Esophagus mucosa (tissue), 1 donor: ENCODE measurements at places on chromosomes 2 and 18.

DNA sequence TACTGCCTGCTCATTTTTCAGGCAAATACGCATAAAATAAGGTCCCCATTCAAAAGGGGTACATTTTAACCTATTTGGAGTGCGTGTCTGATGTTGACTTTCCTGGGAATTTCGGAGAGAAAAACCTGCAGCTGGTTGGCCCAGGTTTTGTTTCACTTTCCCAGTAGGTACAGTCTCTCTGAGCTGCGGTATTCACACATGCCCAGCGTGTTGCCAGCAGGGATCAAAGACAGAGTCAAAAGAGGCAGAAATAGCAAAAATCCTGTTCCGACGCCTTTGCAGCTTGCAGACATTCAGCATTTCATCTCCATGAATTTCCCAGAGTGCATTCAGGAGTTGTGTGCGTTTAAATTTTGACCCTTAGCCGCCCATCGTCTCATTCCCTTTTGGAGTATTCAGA, 855.4 kb upstream of the CELF4 start:
- no peak for ATAC-seq

- no peak for ATAC-seq
Observed at GRCh38 chr2:218570850-218571249, 2.2 kb downstream of the CNOT9 start.

DNA sequence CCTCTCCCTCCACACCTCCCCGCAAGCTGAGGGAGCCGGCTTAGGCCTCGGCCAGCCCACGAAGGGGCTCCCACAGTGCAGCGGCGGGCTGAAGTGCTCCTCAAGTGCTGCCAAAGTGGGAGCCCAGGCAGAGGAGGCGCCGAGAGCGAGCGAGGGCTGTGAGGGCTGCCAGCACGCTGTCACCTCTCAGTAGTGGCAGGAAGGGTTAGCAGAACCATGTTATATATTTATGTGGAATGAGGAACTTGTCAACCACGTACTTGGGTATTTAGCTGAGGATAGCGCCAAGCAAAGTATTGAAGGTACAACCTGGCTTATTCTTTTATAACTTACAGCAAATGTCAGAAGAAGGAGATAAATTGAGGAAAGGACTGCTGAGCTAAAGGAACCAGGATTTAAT, 144.1 kb upstream of the MGAT5 start:
- no peak for ATAC-seq

GRCh38 chr18:48394176-48394575, 15.0 kb downstream of the ZBTB7C start:
- ATAC-seq = no peak

DNA sequence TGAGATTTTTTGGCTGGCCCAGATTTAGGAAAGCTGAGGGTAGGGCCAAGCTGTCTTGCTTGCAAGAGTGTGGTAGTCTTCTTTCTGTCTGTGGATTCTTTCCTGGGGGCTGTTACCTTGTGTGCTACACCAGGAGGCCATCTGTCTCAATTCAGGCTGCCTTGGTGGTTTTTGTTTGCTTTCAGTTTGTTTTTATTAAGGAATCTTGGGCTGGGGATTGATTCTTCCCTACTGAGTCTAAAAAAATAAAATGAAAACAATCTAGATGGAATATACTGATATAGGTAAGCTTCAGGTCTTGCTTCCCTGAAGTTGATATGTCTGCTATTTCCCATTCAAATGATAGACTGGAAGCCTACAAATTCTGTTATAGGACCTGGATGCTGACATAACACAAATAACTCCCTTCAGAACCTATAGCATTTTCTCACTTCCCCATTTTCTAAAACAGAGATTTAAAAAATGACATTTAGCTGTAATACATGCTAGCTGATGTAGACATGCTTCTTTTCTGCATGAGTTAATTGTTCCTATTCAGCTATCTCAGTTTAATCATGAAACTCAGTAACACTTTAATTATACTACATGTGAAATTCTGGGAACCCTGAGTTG, 5.3 kb downstream of the LHCGR start:
- no peak for ATAC-seq

- ATAC-seq = no peak
Observed at GRCh38 chr18:23640052-23640451, 22.7 kb downstream of the ANKRD29 start.

- ATAC-seq = peak; percentile 43
Observed at GRCh38 chr18:267380-267687, 513 bp downstream of the THOC1 start.

- ATAC-seq = no peak
Observed at GRCh38 chr18:59481436-59481835, 122.4 kb upstream of the LMAN1 start.

DNA sequence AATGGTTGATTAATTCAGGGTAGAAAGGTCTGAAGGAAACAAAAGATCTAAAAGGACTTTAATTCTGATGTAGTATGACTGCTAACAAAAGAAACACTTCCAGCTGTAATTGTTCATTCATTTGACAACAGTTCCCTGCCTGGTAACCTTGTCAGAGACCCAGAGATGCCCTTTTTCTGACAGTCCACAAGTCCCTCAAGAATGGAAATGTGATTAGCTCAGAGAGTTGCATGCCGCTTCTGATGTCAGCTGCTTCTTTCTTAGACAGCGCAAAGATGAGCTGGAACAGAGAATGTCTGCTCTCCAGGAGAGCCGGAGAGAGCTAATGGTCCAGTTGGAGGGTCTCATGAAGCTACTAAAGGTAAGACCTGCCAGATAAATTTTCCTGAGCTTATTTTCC, 153.6 kb downstream of the DTNA start:
- no peak for ATAC-seq

DNA sequence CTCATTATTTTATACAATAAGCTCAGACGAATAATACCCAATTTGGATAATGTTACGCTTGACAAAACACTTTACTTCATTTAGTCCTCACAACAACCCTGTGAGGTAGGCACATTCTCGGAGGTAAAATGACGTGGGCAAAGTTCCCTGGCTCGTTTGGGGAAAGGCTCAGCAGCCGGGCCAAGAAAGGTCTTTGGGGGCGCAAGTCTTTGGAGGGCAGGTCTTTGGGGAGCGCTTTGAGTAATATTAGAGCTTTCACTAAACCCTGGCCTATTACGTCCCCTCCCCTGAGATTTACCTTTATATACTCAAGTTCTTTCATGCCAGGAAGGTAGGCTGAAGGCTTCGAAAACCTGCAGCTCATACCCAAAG, 427 bp downstream of the RBKS start:
- ATAC-seq = peak; percentile 1

- no peak for ATAC-seq
Observed at GRCh38 chr2:218360453-218360852, 3.8 kb downstream of the CATIP start.

DNA sequence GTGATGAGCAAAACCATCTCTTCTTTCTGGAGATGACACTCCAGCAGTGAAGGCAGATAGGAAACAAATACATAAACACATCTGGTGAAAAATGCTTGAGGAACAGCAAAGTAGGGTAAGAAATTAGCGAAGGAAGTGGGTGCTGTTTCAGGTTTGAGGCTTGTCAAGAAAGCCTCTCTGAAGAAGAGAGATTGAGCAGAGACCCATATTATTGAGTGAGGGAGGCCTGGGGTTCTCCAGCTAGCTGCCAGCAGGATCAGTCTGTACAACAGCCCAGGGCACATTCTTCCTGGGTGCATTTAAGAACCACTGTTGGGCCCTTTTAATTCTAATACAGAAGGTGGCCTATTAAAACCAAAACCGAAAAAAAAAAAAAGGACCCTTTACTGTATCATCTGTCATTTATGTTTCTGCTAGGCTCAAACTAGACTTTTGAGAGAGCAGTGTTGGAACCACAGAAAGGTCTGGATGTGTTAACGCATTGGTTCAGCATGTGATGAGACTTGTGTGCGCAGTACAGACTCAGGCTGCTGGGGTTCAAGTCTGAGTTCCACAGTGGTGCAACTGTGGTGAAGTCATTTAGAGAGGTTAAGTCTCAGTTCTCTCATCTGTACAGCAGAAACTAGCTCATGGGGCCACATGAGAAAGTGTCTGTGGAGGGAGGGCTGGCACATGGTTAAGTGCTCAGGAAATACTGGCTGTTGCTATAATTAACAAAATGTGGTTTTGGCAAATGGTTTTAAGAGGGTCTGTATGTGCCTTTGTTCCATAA, 28.9 kb downstream of the MGAT5 start:
- peak; percentile 39 for ATAC-seq

- no peak for ATAC-seq
Observed at GRCh38 chr18:48875942-48876511, 74.7 kb downstream of the SMAD7 start.

DNA sequence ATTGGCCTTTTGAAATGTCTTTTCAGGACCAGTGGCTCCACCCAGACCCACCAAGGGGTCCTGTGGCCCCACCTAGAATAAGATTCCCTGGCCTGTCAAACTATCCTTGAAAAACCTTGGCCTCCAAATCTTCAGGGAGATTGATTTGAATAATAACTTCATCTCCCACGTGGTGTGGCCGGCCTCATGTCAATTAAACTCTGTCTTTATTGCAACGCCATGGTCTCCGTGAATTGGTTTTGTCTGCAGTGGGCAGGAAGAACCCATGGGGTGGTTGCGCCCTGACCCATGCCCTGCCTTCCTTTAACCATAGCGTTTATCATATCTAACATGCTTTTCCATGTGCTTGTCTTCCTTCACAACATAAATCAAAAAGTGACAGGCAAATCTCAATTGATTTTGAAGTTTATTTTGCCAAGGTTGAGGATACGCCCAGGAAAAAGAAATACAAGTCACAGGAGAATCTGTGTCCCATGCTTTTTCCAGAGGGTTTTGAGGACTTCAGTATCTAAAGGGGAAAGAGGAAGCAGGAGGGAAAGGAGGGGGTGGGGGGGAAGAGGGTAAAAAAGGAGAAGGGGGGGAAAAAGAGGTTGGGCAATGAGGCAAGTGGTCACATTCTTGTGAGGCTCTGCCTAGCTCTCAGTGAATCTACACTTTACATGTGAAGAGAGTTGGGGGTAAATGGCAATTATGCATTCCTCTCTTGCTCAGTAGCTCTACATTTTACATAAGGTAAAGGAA, 66.5 kb upstream of the CABLES1 start:
- no peak for ATAC-seq

GRCh38 chr18:69840001-69840400, 107.7 kb downstream of the CD226 start:
- ATAC-seq = no peak
